ENCODE measurements at places on chromosomes 6 and 20.

DNA sequence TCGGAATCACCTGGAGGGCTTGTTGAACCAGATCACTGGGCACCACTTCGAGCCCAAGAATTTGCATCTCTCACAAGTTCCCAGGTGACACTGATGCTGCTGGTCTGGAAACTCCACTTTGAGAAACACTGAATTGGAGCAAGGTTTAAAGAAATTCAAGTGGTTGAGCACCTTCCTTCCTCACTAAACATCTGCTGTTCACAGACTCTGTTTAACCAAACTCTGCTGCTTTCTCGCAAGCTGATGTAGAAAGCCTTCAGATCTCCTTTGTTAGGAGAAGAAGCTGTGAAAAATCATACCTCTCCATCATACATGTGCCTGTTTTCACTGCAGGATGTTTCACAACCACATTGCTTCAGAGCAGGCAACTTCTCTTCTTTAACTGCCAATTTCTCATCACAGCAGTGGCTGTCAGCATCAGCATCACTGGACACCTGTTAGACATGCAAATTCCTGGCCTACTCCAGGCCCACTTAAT lies 87.5 kb upstream of the TOP1 start:
- no peak for DNase-seq

- no peak for DNase-seq
These were observed 24.9 kb upstream of the PLN start for GRCh38 chr6:118523216-118523615.

DNA sequence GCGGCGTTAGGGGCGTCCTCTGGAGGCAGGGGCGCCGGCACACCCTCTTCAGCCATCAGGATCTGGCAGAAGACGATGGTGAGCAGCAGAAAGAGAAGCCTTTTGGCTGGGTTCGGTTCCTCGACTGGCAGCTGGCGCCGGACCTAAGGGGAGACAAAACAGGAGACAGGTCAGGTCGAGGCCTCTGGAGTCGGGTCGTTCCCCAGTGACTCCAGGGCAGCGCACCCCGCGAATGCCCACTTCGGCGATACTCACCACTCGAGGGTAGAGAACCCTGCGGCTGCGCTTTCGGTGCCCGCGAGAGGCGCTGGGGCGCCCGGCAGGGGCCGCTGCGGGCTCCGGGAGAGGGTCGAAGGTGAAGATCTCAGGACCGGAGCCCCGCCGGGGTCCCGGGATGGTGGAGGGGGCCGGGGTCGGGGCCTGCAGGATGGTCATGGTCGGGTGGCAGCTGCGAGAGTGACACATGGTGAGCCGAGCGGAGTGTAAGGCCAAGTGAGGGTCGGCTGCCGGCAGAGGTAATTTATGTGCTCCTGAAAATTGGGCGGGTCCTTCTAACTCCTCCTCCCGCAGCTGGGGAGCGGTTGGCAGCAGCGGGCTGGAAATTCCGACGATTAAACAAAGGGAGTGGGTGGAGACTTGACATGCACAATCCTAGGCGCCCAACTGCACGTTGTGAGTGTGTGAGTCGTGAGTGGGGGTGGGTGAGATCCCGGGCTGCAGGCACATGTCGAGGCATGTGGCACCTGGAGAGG lies at the start of gene IER3:
Gene IER3 (minus strand): TSS at position 494 of the 752 bp plus-strand sequence. CDS start 29 bp downstream, at position 465.
- peak; percentile 87 for DNase-seq

- DNase-seq = peak; percentile 28
These were observed 93.7 kb downstream of the ZFAND3 start for GRCh38 chr6:37913210-37913609.

DNA sequence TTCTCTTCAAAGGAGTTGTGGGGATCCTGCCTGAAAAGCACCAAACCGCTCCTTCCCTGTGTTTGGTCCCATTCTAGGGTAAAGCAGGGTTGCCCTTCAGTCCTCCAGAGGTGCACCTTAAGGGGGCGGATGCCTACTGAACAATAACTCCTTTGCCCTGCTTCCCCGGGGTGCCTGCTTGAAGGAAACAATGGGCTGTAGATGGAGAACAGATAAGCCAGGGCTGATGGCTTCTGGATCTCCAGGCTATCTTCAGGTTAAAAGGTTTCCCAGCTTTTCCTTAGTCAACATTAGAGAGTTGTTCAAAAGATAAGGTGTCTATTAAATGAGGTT lies 5.4 kb upstream of the PRDM1 start:
- no peak for DNase-seq

- peak; percentile 20 for DNase-seq
These were observed 97.5 kb upstream of the RPS6KA2 start for GRCh38 chr6:166724576-166724975.

- peak; percentile 76 for DNase-seq
These were observed 109.3 kb upstream of the MTHFD1L start for GRCh38 chr6:150756173-150756572.

GRCh38 chr6:138277835-138278234 lies 59.5 kb upstream of the PBOV1 start:
- DNase-seq = no peak

GRCh38 chr6:165519316-165519715 lies 143.7 kb downstream of the PDE10A start:
- DNase-seq = no peak

DNA sequence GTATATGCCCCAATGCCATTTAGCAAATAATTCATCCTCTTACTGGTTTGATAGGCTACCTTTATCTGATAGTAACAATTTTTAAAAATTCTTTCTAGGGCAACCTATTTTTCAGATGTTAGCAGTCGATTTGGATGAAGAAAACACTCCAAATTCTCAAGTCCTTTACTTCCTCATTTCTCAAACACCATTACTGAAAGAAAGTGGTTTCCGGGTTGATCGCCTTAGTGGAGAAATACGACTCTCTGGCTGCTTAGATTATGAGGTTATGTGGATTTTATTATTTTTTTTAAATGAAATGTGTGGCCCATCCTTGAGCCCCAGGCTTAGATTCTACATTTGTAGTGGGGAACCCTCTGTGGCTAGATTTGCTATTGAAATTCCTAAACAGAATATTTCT lies 26.3 kb downstream of the CDH26 start:
- no peak for DNase-seq

DNA sequence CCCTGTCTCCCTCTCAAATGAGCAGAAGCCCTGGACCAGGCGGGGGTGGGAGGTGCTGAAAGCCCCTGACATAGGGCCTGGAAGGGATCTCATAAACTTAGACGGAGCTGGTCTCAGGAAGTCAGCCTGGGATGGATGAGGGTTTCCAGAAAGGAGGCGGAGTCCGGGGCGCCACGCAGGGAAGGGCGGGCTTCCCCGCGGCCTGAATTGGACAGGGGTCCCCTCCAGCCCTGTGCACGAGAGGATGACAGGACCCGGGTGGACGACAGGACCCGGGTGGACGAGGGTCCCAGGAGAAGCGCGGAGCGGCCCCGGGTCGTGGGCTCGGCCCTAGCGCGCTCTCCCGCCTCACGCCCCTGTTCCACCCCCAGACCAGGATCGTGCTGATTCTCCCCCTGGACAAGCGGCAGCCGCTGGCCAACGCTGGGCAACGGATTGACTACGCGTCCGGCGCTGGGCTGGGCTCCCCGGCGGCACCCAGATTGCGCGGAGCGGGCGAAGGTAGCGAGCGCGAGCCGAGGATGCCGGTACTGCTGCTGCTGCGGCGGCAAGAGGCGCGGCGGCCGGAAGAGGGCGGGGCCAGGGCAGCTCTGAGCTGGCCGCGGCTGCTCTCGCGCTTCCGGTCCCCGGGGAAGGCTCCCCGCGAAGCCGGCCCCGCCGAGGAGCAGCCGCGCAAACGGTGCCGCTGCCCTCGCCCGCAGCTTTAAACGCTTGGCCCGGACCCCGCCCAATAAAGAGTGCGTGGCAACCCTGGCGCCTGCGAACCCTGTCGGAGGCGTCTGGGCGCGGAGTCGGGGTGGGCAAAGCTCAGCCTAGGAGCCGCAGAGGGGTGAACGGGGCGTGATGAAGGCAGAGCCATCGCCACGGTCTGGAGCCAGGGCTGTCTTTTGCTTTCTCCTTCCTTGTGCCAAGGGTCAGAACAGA lies 1.3 kb downstream of the C20orf144 start:
- no peak for DNase-seq

GRCh38 chr6:111788379-111789276 lies 84.6 kb downstream of the FYN start:
- no peak for DNase-seq

GRCh38 chr6:116884530-116884929 lies 7.5 kb downstream of the RFX6 start:
- no peak for DNase-seq

- no peak for DNase-seq
These were observed 150.1 kb downstream of the DHX35 start for GRCh38 chr20:39112178-39112743.
